ENCODE measurements at places on chromosomes 6 and 20.

- DNase-seq: no peak
Observed at GRCh38 chr6:151376440-151376839, 14.9 kb downstream of the ZBTB2 start.

DNA sequence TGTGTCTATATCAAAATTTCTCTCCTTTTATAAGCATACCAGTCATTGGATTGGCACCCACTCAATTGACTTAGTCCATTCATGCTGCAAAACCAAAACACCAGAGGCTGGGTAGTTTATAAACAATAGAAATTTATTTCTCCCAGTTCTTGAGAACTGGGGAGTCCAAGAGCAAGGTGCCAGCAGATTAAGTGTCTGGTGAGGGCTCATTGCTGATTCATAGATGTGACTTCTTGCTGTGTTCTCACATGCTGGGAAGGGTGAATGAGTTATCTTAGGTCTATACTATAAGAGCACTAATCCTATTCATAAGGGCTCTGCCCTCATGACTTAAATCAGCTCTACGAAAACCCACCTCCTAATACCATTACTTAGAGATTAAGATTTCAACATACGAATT is 501.4 kb downstream of the EPM2A start:
- DNase-seq: no peak

GRCh38 chr20:38272398-38272797 is 11.9 kb upstream of the KIAA1755 start:
- DNase-seq: peak; percentile 43

GRCh38 chr20:36777167-36777566 is 3.6 kb upstream of the DSN1 start:
- DNase-seq: no peak

DNA sequence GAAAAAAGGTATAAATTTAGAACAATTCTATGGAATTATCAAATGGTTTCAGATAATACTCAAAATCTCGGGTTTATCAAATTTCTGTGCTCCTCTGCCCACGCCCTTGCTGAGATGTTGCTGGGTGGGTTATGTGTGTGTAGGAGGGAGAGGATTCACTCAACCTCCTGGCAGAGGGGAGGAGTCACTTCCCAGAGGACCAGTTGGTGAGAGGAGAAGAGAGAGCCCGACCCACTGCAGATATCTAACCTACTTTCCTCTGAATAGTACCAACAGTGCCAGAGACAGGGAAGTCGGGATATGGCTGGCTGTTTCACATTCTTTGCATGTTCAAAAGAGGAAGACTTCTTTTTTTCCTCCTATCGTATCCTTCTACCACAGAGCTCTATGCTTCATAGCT is 187.1 kb upstream of the MAN1A1 start:
- DNase-seq: no peak

DNA sequence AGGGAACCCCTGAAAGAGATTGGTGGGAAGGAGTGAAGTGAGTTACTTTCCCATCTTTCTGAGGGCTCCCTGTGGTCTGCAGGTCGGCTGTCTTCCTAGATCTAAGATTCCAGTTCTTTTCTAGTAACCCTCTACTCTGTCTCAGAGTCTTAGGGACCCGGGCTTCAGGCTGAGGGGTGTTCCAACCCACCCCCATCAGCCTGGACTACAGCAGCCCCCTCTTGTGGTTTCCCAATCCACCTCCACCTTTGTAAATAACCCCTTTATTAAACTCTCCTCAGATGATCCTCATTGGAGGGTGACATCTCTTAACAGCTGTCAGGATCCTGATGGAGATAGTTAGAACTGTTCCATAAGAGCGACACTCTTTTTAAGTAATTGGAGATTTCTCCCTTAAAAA is 300.4 kb downstream of the LRFN2 start:
- DNase-seq: no peak

GRCh38 chr6:100593522-100593921 is 128.8 kb upstream of the SIM1 start:
- no peak for DNase-seq

DNA sequence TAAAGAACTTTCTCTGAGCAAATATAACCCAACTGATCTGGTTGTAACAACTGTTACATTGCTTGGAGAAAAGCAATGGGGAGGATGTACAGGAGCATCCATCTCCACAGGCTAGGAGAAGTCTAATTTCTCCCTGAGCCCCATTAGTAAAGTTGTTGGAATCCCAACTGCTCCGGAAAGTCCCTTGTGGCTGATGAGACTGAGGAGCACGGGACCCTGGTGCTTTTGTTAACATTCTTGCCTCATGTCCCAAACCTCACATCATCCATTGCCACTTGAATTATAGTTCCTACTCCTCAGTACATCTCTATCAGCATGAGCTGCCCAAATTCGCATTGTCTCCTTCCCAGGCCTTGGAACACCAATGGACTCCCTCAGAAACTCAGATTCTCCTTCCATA is 260.6 kb upstream of the BMP2 start:
- DNase-seq: no peak

GRCh38 chr6:134495890-134496248 is 178.0 kb upstream of the SGK1 start:
- peak; percentile 63 for DNase-seq

DNA sequence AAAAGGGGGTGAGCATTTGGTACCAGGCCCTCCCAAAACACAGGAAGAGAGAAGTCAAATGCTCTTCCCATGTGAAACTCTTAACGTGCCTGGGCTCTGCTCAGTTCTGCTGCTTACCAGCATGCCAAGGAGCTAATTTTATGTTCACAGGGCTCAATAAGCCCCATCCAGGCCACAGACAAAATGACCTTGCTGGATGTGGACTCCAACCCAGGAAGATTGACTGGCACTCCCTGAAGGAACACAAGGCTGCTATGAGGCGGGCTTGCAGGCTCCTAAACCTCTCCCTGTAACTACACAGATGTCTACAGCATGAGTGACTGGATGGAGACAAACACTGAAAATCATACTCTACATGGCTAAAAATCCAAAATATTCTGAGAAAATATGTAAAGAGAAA is 50.6 kb downstream of the CHD6 start:
- DNase-seq: no peak

DNA sequence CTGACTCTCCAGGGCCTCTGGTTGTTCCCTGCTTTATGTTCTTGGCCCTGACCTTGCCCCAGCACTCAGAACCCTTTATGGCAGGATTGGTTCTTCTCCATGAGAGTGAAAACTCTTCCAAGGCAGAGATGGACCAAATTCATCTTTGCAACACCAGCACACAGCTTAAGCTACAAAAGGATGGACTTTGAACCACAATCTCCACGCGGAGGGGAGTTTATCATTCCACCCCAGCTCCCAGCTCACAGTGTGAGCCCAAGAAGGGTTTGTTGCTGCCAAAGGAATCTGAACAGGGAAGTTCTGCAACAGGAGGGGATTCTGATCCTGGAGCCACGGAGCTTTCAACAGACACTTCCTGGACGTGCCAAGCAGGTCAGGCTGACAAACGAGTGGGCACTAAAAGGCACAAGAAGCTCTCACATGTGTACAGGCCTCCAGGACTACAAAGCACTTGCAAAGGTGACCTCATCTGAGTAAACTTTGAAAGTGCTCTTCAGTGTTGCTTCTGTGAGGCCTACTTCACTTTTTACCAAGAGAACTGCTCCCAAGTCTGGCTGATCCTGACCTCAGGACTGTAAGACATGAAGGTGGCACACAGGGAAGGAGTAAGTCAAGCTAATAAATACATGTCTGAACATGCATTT is 8.9 kb downstream of the FITM2 start:
- DNase-seq: no peak

GRCh38 chr6:51856508-51856907 is 230.9 kb downstream of the PKHD1 start:
- no peak for DNase-seq

- DNase-seq: no peak
Observed at GRCh38 chr6:16437984-16438383, 199.6 kb downstream of the GMPR start.

DNA sequence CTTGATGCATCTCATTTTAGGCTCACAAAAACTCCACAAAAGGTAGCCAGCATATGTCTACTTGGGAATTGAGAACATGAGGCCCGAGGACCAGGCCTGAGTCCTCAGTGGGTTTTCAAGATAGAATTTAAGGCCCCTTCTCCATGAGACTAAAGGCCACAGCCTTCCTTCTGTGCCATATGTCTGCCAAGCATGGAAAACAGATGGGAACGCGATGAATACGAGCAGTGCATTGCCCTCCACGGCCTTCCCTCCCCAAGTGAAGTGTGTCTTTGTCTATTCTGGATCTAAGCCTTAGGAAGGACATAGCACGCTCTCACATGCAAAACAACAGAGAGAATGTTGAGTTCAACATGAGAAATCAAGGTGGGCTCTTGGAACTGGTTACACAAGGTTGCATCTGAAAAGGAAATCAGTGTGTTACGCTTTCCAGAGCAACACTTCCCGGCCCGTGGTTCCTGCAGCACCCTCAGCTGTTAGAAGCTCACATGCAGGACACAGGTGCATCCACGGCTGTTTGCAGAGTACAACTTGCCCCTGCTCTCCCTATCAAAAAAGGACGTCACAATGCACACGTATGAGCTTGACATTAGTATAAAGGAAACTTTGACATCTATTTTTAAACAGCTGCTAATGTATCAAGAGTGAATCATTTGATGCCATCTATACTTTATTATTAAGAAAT is 229.9 kb downstream of the NRN1 start:
- no peak for DNase-seq

DNA sequence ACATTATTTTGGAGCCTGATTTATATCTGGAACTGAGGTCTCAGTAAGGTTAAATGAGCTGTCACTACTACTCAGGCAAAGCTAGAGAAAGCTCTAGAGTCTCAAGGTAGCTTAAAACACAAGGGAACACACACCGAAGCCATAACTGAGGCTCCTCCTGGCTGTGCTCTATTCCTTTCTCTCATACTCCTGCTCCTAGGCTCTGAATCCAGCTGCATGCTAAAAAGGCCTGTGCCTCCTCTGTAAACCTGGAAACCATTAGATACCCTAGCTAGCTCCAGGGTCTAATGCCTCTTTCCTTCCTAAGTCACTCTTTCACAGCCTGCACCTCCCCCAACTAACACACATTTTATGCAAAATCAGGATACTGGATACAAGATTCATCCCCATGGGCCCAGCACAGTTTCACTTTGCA is 17.1 kb downstream of the RIPOR2 start:
- DNase-seq: no peak
